ENCODE measurements at places on chromosomes 2 and 18.

DNA sequence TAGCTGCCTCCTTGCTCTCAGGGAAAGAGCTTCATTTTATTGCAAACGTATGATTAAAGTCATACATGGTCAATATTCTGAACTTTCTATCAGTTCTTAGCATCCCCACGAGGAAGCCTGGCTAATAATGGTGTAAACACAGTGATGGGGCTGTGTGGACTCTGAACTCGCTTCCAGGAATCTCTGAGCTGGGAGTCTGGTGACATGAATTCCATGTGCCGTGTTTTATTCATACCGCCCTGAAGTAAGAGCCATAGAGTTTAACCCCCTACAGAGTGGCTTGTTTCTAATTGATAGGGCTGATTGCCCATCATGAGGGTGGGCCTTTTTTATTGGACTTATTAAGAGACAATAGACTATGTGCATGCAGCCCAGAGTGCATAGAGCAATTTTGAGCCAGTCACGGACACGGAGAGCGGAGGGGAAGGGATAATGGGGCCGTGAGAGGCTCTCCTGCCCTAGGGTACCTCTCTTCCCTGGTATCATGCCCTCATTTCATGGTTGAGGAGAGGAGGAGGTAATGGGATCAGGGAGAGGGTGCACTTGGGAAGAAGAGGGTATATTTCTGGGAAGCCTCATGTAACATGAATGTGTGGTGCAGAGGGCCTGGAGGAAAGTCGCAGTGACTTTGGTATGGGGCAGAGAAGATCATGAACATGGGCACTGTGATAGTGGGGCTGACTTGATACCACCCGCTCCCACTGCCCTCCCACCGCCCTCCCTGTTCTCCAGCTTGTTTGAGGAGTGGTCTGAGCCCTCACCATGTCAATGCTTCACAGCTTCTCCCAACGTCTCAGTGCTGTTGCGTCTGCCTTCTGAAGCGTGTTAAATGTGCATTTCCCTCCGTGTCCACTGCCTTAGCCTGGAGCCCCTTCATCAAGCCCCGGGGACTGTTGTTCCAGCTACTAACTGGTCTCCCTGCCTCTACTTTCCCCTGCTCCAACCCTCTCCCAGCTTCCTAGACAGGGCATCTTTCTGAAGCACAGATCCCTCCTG lies 73.2 kb downstream of the IL1R2 start:
- no peak for DNase-seq

GRCh38 chr2:21690005-21690404 lies 566.2 kb downstream of the TDRD15 start:
- no peak for DNase-seq

DNA sequence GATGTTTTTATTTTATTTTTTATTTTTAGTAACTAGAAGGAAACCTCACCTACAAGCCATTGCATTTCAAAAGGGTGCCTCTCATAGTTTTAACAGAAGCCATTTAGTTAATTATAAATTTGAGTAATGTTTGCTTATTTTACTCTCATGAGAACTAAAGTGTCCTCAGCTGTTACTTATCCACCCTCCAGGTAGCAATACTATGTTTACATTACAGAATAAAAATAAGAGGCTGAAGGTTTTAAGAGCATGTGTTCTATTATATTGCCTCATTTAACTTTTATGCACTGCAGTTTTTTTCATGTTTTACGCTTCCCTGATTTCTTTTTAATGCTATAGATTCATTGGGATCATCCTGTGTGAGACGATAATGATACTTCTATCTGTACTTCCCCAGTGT lies 235.5 kb downstream of the THSD7B start:
- DNase-seq, result no peak

- DNase-seq, result no peak
Measured at GRCh38 chr2:231361701-231362554, 33.6 kb upstream of the B3GNT7 start.

DNA sequence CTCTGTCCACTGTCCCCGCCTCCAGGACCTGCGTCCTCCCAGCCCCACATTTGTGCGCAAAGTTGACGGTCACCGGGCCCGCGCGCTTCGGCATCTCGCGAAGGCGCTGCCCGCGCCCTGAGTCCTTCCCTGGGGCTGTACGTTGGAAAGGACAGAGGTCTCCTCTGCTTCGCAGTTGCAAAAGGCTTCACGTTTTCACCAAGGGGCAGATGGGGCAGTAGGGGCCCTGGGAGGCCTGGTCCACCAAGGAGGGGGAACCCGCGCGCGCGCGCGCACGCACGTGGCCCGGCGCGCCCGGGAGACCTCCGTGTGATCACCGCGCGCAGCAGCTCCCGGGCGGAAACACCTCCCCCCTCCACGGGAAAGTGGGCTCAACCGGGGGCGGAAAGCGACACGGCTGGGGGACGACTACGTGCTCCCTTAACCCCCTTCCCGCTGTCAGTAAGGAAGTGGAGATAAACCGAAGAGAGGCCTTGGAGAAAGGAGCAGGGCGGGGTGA lies 21.9 kb downstream of the TEX44 start:
- DNase-seq, result no peak

DNA sequence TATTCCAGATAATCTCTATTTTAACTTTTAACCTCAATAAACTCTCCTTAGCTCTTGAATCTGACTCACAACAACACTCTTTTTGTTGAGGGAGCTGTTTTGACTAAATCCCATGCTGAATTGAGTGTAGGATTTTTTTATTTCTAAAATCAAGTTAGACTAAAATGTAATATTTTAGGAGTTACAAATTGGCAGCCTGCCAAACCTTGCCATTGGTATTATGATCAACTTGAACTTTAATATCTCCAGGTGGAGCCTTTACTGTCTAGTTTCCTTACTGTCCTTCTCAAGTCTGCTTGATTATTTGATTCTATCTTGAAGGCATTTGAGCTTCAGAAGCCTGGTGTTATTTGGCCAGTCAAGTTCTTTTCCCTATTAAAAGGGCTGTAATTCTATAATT lies 8.7 kb downstream of the PIKFYVE start:
- no peak for DNase-seq

GRCh38 chr18:61334491-61334850 lies 1.2 kb downstream of the CDH20 start:
- DNase-seq, result no peak

DNA sequence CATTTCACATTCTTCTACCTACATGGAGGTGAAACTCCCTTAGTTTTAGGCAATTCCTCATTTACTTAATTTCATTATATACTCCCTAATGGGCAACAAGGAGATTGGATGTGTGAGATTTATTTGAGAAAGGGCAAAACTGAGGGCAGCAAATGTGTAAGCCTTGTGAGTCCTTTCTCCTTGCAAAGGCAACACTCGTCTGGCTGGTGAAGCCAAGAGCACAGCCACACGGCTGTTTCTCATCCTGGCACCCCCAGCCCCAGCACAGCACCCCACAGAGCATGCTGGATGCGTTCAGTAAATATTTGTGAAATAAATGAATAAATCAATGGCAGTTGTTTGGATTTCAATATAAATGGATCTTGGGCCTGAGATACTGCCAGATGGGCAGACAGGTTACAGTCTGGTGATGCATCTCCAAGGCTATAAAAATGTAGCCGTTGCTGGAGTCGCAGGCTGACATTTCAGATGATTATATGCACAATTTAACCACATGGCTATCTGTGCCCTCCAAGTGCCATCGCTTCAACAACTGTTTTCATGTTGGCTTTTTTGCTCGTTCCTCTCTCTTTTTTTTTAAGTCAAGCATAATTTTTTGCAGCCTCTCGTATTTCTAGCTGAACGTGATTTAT lies 154.1 kb upstream of the REV1 start:
- DNase-seq, result no peak
